Caco-2 (cell line): ENCODE measurements at places on chromosomes 6 and 20. TPM values are rescaled to one million over a fixed set of nuclear protein-coding genes. Genes with fewer than 3 reads are reported as not detected.
A peak's percentile ranks its signal among the peaks of the same experiment; 100 is the strongest.

EDN1 gene
- 13.5 and 14.0 TPM in 2 replicates for total RNA-seq

EYA2 gene
- total RNA-seq, result 0.25 and 0.30 TPM in 2 replicates

KIAA1755 gene
- 0.19 and 0.20 TPM in 2 replicates for total RNA-seq

CCN6 gene
- total RNA-seq, result not detected in 2 replicates

PRRT1 gene
- 2.0 and 3.6 TPM in 2 replicates for total RNA-seq

DDR1 gene
- total RNA-seq, result 113 and 115 TPM in 2 replicates

- H3K4me1 ChIP-seq, result peaks cover 63% of the 10 kb centered on the region
- H3K4me3 ChIP-seq, result no peak overlapping the region
- no peaks in the 10 kb centered on the region; the same call in 1 of the 2 replicates for H3K36me3 ChIP-seq
These were observed 5.5 kb downstream of the EDN1 start for GRCh38 chr6:12295558-12296254.

DNA sequence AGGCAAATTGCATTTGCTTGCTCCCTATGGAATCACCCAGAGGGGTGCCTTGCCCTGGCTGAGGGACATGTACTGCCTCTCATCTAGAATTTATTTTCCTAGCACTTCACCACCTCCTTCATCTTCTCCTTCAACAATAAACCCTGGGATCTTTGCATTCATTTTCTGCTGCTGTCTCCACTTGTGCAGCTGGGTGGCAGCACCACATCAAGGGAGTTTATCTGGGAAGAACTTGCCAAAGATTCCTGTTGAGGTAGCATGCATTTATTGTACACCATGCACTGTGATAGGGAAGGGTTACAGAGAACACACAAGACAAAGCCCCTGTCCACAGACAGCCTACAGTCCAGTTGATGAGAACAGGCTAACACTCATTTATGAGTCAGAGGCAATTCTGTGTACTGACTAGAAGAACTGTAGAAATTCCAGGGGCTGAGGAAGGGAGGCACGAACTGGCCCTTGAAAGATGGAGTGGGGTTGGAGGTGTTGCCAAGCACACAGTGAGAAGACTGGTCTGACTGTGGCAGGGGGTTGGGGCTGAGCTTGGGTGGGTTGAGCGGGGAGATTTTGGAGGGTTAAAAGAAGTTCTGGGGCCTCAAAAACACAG lies 17.5 kb downstream of the C20orf173 start:
- H3K4me3 ChIP-seq, result no peak overlapping the region
- H3K27ac ChIP-seq, result no peak overlapping the region
- H3K4me1 ChIP-seq, result no peaks in the 10 kb centered on the region
- H3K36me3 ChIP-seq, result peaks cover 17% of the 10 kb centered on the region
- H3K27me3 ChIP-seq, result no peaks in the 10 kb centered on the region
- DNase-seq, result peak; percentile 68

DNA sequence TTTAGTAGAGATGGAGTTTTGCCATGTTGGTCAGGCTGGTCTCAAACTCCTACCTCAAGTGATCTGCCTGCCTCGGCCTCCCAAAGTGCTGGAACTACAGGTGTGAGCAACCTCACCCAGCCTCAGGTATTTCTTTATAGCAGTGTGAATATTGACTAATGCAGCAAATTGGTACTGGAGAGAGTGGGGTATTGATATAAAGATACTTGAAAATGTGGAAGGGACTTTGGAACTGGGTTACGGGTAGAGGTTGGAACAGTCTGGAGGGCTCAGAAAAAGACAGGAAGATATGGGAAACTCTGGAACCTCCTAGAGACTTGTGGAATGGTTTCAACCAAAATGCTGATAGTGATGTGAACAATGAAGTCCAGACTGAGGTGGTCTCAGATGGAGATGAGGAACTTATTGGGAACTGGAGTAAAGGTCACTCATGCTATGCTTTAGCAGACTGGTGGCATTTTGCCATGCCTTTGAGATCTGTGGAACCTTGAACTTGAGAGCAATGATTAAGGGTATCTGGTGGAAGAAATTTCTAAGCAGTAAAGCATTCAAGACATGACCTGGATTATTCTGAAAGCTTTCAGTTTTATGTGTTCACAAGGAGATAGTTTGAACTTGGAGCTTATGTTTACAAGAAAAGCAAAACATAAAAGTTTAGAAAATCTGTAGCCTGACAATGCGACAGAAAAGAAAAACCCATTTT lies 127.2 kb downstream of the DTNBP1 start:
- H3K27ac ChIP-seq, result no peak overlapping the region
- no peaks in the 10 kb centered on the region for H3K27me3 ChIP-seq
- H3K4me3 ChIP-seq, result no peak overlapping the region
- DNase-seq, result no peak
- H3K36me3 ChIP-seq, result no peaks in the 10 kb centered on the region

- no peak overlapping the region for H3K27ac ChIP-seq
- peak; percentile 55 for DNase-seq
- no peak overlapping the region for H3K4me3 ChIP-seq
- no peaks in the 10 kb centered on the region; the same call in 1 of the 2 replicates for H3K4me1 ChIP-seq
- H3K36me3 ChIP-seq, result no peaks in the 10 kb centered on the region
These were observed 28.6 kb downstream of the FOXO3 start for GRCh38 chr6:108589244-108589791.

GRCh38 chr6:161242779-161243693 lies 30.8 kb downstream of the AGPAT4 start:
- H3K27me3 ChIP-seq, result no peaks in the 10 kb centered on the region
- no peaks in the 10 kb centered on the region for H3K4me1 ChIP-seq
- H3K4me3 ChIP-seq, result no peak overlapping the region
- H3K36me3 ChIP-seq, result no peaks in the 10 kb centered on the region
- DNase-seq, result no peak

GRCh38 chr6:150272976-150273315 lies 95.9 kb upstream of the IYD start:
- no peak overlapping the region for H3K27ac ChIP-seq
- no peak for DNase-seq
- no peaks in the 10 kb centered on the region for H3K27me3 ChIP-seq
- H3K36me3 ChIP-seq, result no peaks in the 10 kb centered on the region
- H3K4me1 ChIP-seq, result no peaks in the 10 kb centered on the region

DNA sequence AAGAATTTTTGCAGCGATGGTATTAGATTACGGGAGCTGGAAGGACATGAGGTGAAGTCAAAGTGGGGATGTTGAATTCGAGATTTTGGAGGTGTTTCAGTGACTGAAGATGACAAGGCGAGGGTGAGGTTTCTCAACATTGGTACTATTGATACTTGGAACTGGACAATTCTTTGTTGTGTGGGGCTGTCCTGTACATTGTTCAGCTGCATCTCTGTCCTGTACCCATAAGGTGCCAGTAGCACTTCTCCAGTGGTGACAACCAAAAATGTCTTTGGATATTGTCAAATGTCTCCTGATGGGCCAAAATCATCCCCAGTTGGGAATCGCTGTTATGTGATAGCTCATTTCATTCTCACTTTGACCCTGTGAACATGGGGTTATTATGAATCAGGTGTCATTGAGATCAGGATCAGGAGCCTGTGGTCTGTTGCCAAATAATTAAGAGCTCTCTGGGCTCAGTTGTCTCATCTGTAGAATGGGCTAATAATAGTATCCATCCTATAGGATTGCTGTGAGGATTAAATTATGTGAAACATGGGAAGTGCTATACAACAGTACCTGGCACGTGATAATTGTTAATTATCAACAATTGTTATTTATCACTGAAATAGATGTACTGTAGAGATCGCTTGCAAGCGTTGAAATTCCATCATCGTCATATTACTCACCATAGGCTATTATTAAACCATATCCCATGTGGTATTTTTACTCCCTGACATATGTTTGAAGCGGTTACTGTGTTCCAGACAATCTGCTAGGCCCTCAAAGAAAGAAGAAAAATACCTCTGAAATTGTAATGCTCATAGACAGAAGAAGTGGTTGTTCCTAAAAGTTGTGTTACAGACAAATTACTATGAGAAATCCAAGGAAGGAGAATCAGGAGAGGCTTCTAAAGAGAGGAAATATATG lies 48.5 kb upstream of the TTPAL start:
- peak overlapping the region; percentile 0 for H3K27ac ChIP-seq
- no peak overlapping the region for H3K4me3 ChIP-seq
- H3K36me3 ChIP-seq, result peaks cover 34% of the 10 kb centered on the region
- H3K27me3 ChIP-seq, result no peaks in the 10 kb centered on the region
- no peak for DNase-seq
- H3K4me1 ChIP-seq, result no peaks in the 10 kb centered on the region

GRCh38 chr6:33577106-33577535 lies 3.0 kb downstream of the BAK1 start:
- peaks cover 2% of the 10 kb centered on the region; the same call in 1 of the 2 replicates for H3K36me3 ChIP-seq
- no peak overlapping the region for H3K27ac ChIP-seq
- H3K27me3 ChIP-seq, result no peaks in the 10 kb centered on the region
- H3K4me1 ChIP-seq, result peaks cover 10% of the 10 kb centered on the region
- H3K4me3 ChIP-seq, result no peak overlapping the region
- DNase-seq, result no peak

GRCh38 chr6:36124881-36125280 lies 5.4 kb upstream of the MAPK13 start:
- H3K27me3 ChIP-seq, result no peaks in the 10 kb centered on the region
- DNase-seq, result no peak
- H3K27ac ChIP-seq, result no peak overlapping the region
- H3K4me3 ChIP-seq, result no peak overlapping the region

DNA sequence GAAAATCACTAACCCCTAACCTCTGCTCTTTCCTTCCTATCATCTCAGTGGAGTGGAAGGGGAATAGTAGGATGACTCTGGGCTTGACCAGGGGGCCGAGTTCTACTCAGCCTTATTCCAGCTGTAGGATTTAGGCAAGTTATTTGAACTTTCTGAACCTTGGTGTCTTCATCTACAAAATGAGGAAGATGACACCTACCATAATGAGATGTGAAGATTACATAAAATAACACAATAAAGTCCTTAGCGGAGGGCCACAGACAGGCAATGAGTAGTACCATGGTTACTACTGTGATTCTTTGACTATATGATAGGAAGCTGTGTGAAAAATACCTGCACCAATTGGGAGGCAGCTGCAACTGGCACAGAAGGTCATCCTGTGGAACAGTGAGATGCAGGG lies 53.6 kb upstream of the PIM1 start:
- H3K27me3 ChIP-seq, result no peaks in the 10 kb centered on the region
- no peak for DNase-seq
- H3K36me3 ChIP-seq, result no peaks in the 10 kb centered on the region
- H3K27ac ChIP-seq, result no peak overlapping the region
- no peak overlapping the region for H3K4me3 ChIP-seq

DNA sequence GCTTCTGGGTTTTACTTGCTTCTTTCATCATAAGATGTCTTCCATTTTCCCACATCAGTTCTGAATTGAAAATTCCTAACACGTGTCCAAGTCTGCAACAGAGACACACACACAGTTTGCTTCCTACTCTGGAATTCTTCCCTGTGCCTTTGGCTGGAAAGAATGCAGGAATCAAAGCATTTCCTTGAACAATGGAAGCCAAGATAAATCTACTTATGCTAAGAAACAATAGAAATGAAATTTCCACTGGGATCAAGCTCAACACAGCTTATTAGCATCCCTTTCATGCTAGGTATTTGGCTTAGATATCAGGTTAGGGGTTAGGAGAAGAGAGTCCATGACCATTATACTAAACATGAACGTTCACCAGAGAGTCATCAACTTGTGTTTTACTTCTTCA lies 101.1 kb upstream of the SCAF8 start:
- H3K36me3 ChIP-seq, result no peaks in the 10 kb centered on the region
- no peaks in the 10 kb centered on the region for H3K4me1 ChIP-seq
- H3K27ac ChIP-seq, result no peak overlapping the region
- no peak overlapping the region for H3K4me3 ChIP-seq

DNA sequence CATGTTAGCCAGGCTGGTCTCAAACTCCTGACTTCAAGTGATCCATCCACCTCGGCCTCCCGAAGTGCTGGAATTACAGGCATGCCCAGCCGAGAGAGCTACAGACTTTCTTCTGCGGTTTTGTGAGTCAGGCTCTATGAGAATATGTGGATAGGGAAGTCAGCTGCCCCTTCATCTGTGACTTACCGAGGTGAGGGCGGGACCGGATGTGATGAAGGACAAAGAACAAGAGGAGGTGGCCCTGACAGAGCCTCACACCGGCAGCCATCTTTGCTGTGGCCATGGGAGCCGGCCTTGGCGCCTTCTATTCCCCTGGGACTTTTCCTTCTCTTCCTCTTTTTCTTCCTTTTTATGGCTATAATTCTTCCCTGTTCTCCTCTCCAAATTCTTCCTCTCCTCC lies 67.0 kb downstream of the IYD start:
- H3K4me3 ChIP-seq, result no peak overlapping the region
- H3K27ac ChIP-seq, result no peak overlapping the region
- no peaks in the 10 kb centered on the region for H3K4me1 ChIP-seq
- no peaks in the 10 kb centered on the region for H3K36me3 ChIP-seq
- H3K27me3 ChIP-seq, result no peaks in the 10 kb centered on the region
- no peak for DNase-seq

DNA sequence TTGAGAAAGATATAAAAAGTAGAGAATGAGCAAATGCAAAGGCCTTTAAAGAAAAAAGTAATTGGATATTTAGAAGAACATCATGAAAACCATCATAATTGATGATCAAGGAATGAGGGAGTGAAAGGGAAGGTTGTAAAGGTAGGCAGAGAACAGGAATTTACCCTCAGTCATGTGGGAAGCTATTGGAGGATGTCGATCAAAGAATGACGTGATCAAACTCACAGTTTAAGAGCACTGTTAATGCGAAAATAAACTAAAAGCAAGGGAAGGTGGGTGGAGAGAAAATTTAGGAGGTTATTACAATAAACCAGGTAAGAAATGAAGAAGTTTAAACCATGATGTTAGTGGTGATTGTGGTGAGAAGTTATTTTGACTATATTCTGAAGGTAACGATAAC lies 982.6 kb upstream of the EYS start:
- H3K27me3 ChIP-seq, result no peaks in the 10 kb centered on the region
- no peaks in the 10 kb centered on the region for H3K4me1 ChIP-seq
- H3K4me3 ChIP-seq, result no peak overlapping the region
- DNase-seq, result no peak

DNA sequence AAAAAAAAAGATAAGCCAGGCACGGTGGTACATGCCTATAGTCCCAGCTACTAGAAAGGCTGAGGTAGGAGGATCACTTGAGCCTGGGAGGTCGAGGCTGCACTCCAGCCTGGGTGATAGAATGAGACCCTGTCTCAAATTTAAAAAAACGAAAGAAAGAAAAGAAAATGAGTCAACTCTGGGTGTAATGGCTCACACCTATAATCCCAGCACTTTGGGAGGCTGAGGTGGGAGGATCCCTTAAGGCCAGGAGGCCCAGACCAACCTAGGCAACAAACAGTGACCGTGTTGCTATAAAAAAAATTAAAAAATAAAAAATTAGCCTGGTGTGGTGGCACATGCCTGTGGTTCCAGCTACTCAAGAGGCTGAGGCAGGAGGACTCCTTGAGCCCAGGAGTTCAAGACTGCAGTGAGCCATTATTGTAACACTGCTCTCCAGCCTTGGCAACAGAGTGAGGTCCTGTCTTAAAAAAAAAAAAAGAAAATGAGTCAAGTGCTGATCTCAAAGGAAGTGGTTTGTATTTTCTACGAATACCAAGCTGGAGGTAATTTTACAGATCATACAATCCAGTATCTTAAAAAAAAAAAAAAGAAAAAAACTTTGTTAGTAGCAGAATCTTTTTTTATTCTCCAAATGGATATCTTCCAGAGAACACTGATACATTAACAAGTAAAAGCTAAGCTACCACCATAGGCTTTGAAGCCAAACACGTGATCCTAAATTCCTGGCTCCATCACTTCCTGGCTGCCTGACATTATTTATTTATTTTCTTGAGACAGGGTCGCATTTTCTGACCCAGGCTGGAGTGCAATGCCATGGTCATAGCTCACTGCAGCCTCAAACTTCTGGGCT lies 5.7 kb downstream of the COMMD7 start:
- H3K4me1 ChIP-seq, result peaks cover 19% of the 10 kb centered on the region
- H3K36me3 ChIP-seq, result 0 out of 2 replicates have a peak, but pooled peaks cover 1% of the 10 kb centered on the region
- H3K4me3 ChIP-seq, result no peak overlapping the region
- H3K27me3 ChIP-seq, result no peaks in the 10 kb centered on the region
- DNase-seq, result no peak

- no peaks in the 10 kb centered on the region for H3K4me1 ChIP-seq
- DNase-seq, result no peak
- H3K27me3 ChIP-seq, result no peaks in the 10 kb centered on the region
- no peaks in the 10 kb centered on the region for H3K36me3 ChIP-seq
These were observed 325.0 kb downstream of the PREX1 start for GRCh38 chr20:48502758-48503157.
